Right hindlimb (tissue), 1 donor: ENCODE measurements at places on chromosomes 3 and 15.

GRCh38 chr3:89300981-89301380 is 193.6 kb downstream of the EPHA3 start:
- no peak for DNase-seq

- DNase-seq = no peak
Observed at GRCh38 chr15:98150084-98150483, 189.6 kb downstream of the ARRDC4 start.

DNA sequence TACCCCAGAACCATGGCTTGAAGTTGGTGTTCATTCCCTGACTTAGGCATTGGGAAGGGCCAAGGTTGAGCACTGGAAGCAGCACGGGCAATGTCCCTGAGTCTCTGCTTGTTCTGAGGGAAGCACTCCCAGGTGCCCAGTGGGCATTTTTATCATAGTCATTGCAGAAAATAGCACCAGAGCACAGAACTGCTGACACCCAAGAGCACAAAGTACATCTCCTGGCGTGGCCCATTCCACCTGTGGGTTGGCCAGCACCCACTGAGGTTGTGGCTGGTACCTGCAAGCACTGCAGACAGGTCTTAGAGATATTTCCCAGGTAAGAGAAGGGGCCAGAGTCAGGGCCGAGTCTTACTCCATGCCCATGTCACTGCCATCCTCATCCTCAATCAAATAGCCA is 28.5 kb upstream of the GCNT3 start:
- DNase-seq = no peak

- DNase-seq = no peak
Observed at GRCh38 chr3:57063032-57063431, 2.6 kb downstream of the SPATA12 start.

DNA sequence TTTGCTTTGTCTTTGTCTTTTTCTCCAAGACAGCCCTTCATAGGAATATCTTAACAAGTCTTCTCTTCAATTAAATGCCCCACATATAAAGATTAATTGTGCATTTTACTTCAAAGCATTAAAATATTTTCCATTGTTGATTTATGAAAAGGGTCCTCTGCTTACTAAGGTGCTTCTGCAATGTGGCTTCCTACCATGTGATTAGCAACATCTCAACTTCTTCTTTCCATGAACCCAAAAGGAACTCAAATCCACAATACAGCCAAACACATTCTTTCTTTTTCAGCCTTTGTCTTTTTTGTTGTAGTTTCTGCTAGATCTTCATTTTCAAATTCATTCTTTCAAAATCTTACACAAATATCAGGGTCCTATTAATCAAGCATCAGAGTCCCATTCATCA is 309.2 kb downstream of the NSUN3 start:
- DNase-seq = no peak

DNA sequence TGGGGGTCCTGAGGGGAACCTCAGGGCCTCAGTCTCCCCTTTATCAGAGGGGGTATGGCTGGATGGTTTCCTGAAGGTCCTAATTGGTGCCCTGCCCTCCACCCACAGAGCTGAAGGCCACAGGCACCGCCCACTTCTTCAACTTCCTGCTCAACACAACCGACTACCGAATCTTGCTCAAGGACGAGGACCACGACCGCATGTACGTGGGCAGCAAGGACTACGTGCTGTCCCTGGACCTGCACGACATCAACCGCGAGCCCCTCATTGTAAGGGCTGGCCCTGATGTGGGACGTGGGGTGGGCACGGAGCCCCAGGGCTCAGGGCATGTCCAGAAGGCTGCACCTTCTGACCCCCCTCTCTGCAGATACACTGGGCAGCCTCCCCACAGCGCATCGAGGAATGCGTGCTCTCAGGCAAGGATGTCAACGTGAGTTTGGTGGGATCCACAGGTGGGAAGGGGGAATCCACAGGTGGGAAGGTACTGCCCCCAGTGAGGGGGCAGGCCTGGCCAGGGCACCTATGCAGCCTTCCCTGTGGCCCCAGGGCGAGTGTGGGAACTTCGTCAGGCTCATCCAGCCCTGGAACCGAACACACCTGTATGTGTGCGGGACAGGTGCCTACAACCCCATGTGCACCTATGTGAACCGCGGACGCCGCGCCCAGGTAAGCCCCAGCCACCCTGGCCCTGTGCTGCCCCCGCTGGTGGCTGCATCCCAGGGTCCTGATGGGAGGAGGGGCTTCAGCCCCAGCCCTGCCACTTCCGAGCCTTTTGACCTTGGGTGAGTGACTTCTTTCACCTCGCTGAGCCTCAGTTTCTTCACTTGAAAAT is 17.5 kb upstream of the GNAT1 start:
- DNase-seq = peak; percentile 14

DNA sequence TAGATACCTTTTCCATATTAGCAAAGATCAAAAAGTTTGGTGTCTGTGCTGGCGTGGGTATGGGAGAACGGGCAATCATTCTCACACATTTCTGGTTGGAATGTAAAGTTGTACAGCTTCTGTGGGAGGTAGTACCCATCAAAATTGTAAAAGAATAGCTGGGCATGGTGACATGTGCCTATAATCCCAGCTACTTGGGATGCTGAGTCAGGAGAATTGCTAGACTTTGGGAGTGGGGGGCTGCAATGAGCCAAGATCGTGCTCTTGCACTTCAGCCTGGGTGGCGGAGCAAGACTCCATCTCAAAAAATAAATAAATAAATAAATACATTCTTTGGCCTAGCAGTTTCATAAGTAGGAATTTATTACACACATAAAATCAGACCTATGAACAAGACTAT is 22.9 kb downstream of the LCTL start:
- no peak for DNase-seq

- DNase-seq = no peak
Observed at GRCh38 chr3:32797776-32798175, 20.0 kb upstream of the TRIM71 start.
